ENCODE measurements at places on chromosomes 2 and 18.

DNA sequence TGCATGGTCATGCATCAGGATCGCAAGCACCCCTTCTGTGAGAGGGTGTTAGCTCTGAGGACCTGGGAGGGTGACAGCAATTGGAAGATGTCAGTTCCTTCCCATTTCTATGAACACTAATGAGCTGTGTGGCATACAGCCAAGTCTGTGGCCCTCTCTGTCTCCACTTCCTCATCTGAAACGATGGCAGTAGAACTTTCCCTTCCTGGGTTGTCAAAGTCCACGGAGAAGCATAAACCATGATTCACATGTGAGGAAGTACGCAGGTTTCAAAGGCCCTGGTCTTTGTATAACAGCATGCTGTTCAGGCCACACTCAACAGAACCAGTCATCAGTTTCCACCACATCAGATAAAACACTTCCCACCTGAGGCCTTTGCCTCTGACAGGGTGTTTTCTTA is 167.4 kb upstream of the RAB6C start:
- DNase-seq = no peak

GRCh38 chr2:147511491-147511948 is 333.3 kb upstream of the ACVR2A start:
- peak; percentile 17 for DNase-seq

DNA sequence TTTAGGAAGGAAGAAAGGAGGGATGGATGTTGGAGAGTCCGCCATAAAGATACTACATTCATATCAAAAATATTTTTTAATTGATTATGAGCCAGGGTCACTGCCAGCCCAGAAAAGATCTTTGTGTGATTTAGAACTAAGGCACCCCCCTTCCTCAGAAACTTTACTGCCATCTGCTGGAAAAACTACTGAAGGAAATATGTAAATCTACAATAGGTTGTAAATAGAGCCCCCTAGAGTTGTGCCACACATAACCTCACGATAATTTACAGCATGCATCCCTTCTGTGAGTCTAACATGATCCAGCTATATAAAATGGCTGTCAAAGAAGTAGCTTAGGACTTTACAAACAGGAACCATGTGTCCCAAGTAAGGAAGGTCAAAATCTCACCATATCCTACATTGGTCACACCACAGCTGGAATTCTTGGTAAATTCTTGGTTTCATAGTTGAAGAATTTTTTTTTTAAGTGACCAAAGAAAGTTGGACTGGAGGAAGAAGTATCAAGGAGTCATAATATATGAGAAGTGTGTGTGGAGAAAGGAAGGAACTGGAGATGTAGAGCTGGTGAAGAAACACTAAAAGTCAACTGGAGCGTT is 152.5 kb downstream of the CYP26B1 start:
- no peak for DNase-seq

GRCh38 chr2:128605421-128605820 is 286.8 kb upstream of the HS6ST1 start:
- DNase-seq = no peak

GRCh38 chr2:173021939-173022371 is 53.7 kb upstream of the MAP3K20 start:
- no peak for DNase-seq

GRCh38 chr2:241803387-241804325 is 5.3 kb upstream of the NEU4 start:
- DNase-seq = peak; percentile 38

- DNase-seq = no peak
Observed at GRCh38 chr2:121860033-121860757, 104.7 kb downstream of the TSN start.

GRCh38 chr2:114031605-114032505 is 142.0 kb downstream of the ACTR3 start:
- DNase-seq = no peak

GRCh38 chr18:45920367-45920766 is 46.8 kb downstream of the EPG5 start:
- DNase-seq = no peak

DNA sequence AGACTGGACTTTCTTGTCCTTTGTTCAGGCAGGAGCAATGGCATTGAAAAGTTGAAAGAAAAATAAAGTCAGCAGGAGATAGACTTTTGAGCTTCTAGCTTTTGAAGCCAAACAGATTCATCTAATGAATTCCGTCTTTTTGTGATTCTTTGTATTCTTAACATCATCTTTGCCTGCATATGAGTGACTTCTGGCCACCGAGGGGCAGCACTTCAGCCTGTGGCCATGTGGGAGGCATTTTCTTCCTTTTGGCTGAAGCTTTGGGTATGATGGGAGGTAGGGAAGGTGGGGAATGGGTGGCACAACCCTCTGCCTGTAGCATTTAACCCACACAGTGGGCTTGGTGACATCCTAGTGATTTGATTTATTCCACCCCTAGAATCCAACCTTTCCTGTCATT is 220.6 kb downstream of the SETBP1 start:
- DNase-seq = no peak

GRCh38 chr18:76922107-76922506 is 99.8 kb downstream of the ZNF236 start:
- DNase-seq = peak; percentile 47
